ENCODE measurements at places on chromosomes 13 and 19. TPM values are rescaled to one million over a fixed set of nuclear protein-coding genes. Genes with fewer than 3 reads are reported as not detected.

OR10H1 gene
- total RNA-seq, result not detected

ZIM2 gene
- not detected for total RNA-seq

MED4 gene
- 45.8 TPM for total RNA-seq

TBXA2R gene
- 0.41 TPM for total RNA-seq

PLPPR3 gene
- total RNA-seq, result not detected

FUT1 gene
- 0.12 TPM for total RNA-seq

FFAR3 gene
- total RNA-seq, result 4.9 TPM

ZNF304 gene
- total RNA-seq, result 3.6 TPM

SCEL gene
- not detected for total RNA-seq

REX1BD gene
- total RNA-seq, result 68.5 TPM

MBD3L3 gene
- not detected for total RNA-seq

HS6ST3 gene
- total RNA-seq, result not detected

HNRNPA1L2 gene
- 6.2 TPM for total RNA-seq
